ENCODE measurements at places on chromosomes 1 and 21.

DNA sequence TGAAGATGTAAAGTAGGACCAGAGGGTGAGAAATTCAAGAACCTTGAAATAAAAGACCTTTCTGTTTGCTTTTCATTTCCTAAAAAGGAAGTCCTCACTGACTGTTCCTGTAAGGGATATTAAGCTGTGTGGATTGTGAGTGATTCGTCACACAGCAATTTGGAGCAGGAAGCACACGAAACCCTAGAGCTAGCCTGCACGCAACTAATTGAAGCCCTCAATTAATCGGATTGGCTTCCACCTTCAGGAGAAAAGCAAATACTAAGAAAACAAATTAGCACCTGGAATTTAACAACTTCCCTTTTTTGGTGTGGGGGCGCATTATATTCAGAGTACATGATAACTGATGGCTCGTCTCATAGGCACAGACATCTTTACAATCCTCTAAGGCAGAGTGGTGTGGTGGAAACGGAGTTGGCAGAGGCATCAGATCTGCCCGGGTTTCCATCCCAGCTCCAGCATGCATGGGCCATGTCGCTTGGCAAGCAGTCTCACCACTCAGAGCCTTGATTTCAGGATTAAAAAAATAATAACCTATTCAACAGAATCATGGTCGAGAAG, 95.2 kb downstream of the KCNJ15 start:
- no peak for DNase-seq

GRCh38 chr1:45908611-45909140, 105.3 kb downstream of the MAST2 start:
- DNase-seq = no peak

GRCh38 chr1:12424793-12425192, 193.2 kb downstream of the DHRS3 start:
- no peak for DNase-seq

DNA sequence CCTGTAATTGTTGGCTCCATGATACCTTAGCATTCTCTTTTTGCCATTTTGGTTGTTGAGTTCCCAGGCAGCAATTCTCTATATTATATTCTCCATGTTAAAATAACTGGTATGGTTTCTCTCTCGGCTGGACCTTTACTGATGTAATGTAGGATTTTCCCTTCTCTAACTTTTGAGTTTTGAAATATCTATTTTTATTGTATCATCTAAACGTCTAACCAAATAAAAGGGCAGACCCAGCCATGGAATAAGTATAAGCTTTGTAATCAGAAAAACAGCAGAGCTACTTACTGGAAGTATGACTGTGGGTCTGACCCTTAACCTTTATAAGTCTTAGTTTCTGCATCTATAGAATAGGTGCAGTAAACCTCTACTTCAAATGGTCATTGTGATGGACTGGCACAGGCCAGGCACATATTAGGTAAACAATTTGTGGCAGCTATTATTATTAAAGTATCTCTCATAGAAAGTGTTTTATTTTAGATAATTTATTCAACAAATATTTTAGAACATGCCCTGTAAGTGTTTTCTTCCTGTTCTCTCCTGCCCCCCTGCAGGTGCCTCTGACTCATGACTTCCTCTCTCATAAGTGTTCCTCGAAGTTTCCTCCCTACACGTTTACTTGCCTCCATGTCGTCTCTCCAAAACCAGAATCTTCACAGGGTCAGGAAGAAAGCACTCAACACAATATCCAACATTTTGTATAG, 224.9 kb upstream of the FGGY start:
- no peak for DNase-seq

DNA sequence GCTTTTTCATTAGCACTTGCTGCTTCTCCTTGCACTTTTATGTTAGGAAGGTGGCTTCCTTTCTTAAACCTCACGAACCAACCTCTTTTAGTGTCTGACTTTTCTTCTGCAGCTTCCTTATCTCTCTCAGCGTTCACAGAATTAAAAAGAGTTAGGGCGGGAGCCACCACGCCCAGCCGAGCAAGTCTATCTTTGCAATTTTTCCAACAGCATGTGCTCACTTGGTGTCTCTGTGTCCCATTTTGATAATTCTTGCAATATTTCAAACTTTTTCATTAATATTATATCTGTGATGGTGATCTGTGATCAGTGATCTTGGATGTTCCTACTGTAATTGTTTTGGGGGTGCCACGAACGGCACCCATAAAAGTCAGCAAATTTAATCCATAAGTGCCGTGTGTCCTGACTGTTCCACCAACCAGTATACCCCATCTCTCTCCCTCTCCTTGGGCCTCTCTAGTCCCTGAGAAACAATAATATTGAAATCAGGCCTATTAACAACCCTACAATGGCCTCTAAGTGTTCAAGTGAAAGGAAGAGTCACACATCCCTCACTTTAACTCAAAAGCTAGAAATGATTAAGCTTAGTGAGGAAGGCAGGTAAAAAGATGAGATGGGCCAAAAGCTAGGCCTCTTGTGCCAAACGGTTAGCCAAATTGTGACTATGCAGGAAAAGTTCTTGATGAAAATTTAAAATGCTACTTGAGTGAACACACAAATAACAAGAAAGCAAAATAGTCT, 15.9 kb upstream of the ITPKB start:
- DNase-seq = no peak

DNA sequence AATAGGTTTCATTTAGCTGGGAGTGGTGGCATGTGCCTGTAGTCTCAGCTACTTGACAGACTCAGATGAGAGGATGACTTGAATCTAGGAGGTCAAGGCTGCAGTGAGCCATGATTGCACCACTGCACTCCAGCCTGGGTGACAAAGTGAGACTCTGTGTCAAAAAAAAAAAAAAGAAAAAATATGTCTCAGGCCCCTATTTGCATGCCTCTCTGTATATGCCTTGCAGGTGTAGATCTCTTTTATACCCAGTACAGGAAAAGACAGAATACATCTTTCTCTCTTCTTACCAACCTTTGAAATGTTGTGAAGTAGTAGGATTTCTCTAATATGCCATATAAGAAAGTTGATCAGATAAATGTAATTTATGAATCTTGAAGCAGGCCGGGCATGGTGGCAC, 6.4 kb downstream of the CNR2 start:
- DNase-seq = no peak

- no peak for DNase-seq
These were observed 40.7 kb upstream of the SLC5A9 start for GRCh38 chr1:48181669-48182367.

DNA sequence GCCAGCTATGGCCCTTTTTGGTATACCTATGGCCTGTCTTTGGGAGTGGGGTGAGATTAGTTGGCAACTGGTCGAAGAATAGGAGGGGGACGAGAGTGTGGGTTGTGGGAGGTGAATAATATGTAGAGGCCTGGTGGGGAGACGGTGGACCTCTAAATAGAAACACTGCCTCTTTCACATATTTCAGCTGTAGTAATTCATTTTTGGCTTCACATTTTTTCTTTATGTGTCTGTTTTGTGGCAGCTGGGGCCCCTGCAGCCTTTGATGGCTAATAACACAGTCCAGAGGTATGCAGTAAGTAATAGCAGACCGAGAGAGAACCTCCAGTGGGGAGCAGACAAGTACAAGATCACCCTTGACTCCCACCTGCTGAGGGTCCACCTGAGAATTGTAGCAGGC, 75.9 kb downstream of the HLX start:
- no peak for DNase-seq

- no peak for DNase-seq
These were observed 519.8 kb downstream of the COL11A1 start for GRCh38 chr1:102588536-102588935.

- no peak for DNase-seq
These were observed 8.1 kb upstream of the ADCY10 start for GRCh38 chr1:167922023-167922422.

GRCh38 chr1:56844545-56845136, 10.0 kb upstream of the C8A start:
- DNase-seq = no peak

GRCh38 chr1:200473698-200474371, 64.0 kb upstream of the ZNF281 start:
- DNase-seq = no peak

DNA sequence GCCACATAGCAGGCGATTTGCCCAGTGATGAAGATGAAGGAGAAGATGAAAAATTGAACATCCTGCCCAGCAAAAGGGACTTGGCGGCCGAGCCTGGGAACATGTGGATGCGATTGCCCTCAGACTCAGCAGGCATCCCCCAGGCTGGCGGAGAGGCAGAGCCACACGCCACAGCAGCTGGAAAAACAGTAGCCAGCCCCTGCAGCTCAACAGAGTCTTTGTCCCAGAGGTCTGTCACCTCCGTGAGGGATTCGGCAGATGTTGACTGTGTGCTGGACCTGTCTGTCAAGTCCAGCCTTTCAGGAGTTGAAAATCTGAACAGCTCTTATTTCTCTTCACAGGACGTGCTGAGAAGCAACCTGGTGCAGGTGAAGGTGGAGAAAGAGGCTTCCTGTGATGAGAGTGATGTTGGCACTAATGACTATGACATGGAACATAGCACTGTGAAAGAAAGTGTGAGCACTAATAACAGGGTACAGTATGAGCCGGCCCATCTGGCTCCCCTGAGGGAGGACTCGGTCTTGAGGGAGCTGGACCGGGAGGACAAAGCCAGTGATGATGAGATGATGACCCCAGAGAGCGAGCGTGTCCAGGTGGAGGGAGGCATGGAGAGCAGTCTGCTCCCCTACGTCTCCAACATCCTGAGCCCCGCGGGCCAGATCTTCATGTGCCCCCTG, 3.3 kb downstream of the ZBTB18 start:
- no peak for DNase-seq

- DNase-seq = no peak
These were observed at the start of gene MTMR11 for GRCh38 chr1:149936170-149936991. Gene MTMR11 (minus strand): TSS chr1:149936879. CDS start chr1:149936647, 232 bp downstream.

GRCh38 chr1:54158071-54158470, 5.3 kb upstream of the CDCP2 start:
- DNase-seq = no peak

DNA sequence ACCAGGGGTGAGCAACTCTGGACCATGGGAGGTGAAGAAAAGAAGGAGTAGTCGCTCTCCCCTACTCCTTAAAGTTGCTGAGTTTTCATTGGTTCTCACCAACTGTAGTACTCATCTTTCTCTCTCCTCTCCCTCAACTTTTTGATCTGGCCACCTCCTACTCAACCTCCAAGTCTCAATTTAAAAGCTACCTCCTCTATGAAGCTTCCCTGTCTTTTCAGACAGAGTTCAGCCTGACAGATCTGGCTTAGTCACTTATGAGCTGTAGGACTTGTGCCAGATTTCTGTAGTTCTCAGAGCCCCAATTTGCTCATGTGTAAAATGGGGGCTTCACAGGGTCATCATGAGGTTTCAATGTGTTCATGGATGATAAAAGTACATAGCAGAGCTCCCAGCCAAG, 34.5 kb upstream of the HTR1D start:
- DNase-seq = no peak

DNA sequence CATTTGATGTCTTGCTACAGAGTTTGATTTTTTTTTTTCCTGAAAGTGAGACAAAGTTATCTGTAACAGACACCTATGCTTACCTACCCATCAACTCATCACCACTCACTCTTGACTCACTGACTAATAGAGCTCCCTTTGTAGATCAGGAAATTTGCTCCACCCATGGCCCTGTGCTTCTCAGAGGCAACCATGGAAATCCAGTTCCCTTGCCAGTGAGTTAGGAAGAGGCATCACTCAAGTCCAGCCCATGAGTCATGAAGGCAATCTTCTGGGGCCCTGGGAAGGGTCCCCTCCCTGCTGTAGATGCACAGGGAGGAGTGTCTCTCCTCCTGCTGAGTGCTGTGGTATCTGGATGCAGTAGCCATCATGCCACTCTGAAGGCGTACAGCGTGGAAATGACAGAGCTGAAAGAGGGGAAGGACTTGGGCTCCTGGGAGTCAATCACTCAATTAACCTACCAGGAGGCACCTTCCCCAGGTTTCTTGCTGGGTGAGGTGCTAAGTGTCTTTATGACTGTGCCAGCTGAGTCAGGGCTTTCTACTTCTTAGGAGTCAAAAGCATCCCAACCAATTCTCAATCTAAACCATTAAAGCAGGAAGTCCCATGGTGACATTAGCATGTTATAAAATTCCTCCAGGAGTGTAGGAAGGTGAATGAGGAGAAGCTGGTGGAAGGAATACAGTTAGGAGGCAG, 56.1 kb downstream of the DNTTIP2 start:
- no peak for DNase-seq

DNA sequence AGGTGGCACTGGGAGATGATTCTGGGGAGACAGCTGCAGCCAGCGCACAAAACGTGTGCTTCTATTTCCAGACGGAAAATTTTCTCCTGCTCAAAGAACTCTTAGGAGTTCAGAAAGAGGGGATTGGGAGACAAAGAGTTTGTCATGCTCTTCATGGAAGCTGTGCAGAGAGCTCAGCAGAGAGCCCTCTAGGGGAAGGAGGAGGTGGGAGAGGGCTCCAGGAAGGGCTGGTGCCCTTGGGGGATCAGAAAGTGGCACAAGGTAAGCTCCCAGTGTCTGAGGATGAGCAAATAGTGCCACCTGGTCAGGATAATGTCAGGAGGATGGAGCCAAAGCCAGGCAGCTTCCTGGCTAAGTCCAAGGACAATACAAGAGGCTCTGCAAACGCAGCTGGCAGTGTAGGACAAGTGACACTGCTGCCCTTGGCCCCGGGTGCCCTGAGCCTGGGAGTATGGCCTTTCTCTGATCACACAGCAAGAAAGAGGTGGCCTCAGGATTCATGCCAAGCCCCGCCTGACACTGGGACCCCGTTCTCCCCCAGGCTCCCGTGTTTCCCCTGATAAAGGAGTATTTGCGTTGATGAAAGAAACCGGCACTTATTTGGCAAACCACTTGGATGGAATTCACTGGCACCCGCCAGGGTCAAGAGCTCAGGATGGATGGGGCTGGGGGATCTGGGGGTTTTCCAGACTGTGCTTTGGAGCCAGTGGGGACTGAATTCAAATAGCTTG, 254.0 kb downstream of the PTPRU start:
- DNase-seq = no peak

- no peak for DNase-seq
These were observed at the start of gene NEXN for GRCh38 chr1:77888081-77888780. Gene NEXN (plus strand): TSS chr1:77888624. CDS start chr1:77916107, 27,483 bp downstream.

DNA sequence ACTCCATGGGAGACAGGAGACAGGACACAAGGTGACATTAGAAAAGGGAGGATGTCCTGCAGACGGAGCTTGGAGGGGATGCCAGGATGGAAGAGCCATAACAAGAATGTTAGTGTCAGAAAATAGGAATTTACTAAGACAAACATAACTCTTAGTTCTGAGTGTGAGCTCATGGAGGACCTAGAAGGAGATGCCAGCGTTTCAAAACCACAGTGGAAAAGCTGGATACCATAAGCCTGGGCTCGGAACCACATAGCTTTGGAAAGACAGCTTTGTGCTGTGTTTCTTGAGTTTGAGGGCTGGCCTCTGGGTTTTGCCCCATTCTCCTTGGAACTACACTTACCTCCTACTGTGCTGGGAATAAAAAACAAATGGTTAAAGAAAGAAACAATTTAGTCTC, 128.4 kb downstream of the S1PR1 start:
- no peak for DNase-seq
